Right atrium auricular region (tissue), 2 donors: ENCODE measurements at places on chromosomes 1 and 21. TPM values are rescaled to one million over a fixed set of nuclear protein-coding genes. Genes with fewer than 3 reads are reported as not detected.

The WDR64 gene
- total RNA-seq, result not detected

- no peak overlapping the region for H3K4me3 ChIP-seq
- no peak for DNase-seq
- H3K36me3 ChIP-seq, result no peaks in the 10 kb centered on the region
- no peak overlapping the region for H3K27ac ChIP-seq
- no peaks in the 10 kb centered on the region for H3K27me3 ChIP-seq
- H3K4me1 ChIP-seq, result peaks cover 4% of the 10 kb centered on the region
Measured at GRCh38 chr1:52164604-52165003, 22.7 kb downstream of the ZFYVE9 start.

- no peaks in the 10 kb centered on the region for H3K36me3 ChIP-seq
- DNase-seq, result no peak
- no peak overlapping the region for H3K27ac ChIP-seq
- H3K27me3 ChIP-seq, result no peaks in the 10 kb centered on the region
- no peak overlapping the region for H3K4me3 ChIP-seq
Measured at GRCh38 chr1:16168622-16169360, 12.9 kb upstream of the EPHA2 start.

- H3K27ac ChIP-seq, result no peak overlapping the region
- H3K27me3 ChIP-seq, result no peaks in the 10 kb centered on the region
- H3K36me3 ChIP-seq, result no peaks in the 10 kb centered on the region
Measured at GRCh38 chr1:150387200-150387599, 23.3 kb downstream of the RPRD2 start.

GRCh38 chr1:42385283-42385682, 4.7 kb downstream of the RIMKLA start:
- H3K27me3 ChIP-seq, result no peaks in the 10 kb centered on the region
- no peak overlapping the region for H3K4me3 ChIP-seq
- H3K27ac ChIP-seq, result no peak overlapping the region
- peaks cover 7% of the 10 kb centered on the region for H3K4me1 ChIP-seq
- H3K36me3 ChIP-seq, result no peaks in the 10 kb centered on the region

DNA sequence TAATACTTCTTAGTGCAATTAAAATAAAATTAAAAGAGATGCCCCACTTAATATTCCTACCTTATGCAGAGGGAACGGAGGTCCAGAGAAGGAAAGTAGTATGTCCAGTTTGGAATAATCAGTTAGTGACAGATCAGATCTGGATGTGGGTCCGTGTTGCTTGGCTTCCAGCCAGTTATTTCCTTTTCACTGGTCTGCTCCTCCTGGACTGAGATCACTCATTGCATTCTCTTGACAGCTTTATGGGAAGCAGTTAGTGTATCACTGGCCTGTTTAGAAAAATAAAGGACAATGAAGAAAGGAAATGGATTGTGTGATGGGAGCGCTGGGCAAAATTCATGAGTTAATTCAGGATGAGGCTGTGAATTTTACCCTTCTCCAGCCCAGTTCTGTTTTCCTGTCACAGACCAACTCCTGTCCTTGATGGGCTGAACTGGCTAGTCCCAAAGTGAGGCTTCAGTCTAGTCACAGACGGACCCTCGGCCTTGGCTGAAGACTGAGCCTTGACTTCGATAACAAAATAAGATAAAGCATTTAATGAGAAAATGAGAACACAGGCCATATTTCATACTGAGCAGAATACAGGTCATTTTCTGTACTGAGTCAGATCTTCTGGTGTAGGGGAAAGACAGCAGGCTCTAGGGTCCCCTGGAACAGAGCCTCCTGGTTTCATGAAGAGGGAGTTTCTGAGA, 85.2 kb upstream of the TRABD2B start:
- no peak overlapping the region for H3K4me3 ChIP-seq
- no peak overlapping the region for H3K27ac ChIP-seq
- DNase-seq, result no peak
- H3K36me3 ChIP-seq, result no peaks in the 10 kb centered on the region

DNA sequence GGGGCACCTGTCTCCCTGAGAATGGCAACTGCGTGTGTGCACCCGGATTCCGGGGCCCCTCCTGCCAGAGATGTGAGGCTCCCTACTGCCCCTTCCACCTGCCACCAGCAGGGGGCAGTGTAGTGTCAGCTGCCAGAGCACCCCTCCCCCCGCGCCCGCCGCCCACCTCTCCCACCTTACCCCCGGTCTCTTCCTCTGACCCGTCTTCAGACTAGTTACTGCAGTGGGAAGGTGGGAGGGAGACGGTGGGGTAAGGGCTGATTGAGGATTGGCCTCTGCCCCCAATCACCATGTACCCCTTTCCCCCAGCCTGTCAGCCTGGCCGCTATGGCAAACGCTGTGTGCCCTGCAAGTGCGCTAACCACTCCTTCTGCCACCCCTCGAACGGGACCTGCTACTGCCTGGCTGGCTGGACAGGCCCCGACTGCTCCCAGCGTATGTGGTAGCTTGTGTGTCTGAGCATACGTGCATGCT, 10.1 kb upstream of the LRRC71 start:
- peaks cover 16% of the 10 kb centered on the region for H3K4me1 ChIP-seq
- H3K36me3 ChIP-seq, result peaks cover 32% of the 10 kb centered on the region
- DNase-seq, result no peak
- H3K4me3 ChIP-seq, result no peak overlapping the region
- H3K27me3 ChIP-seq, result no peaks in the 10 kb centered on the region

GRCh38 chr1:39165049-39165448, 39.4 kb upstream of the MACF1 start:
- no peaks in the 10 kb centered on the region for H3K27me3 ChIP-seq
- DNase-seq, result no peak
- no peak overlapping the region for H3K27ac ChIP-seq
- no peaks in the 10 kb centered on the region for H3K36me3 ChIP-seq
- H3K4me3 ChIP-seq, result no peak overlapping the region
- H3K4me1 ChIP-seq, result no peaks in the 10 kb centered on the region

DNA sequence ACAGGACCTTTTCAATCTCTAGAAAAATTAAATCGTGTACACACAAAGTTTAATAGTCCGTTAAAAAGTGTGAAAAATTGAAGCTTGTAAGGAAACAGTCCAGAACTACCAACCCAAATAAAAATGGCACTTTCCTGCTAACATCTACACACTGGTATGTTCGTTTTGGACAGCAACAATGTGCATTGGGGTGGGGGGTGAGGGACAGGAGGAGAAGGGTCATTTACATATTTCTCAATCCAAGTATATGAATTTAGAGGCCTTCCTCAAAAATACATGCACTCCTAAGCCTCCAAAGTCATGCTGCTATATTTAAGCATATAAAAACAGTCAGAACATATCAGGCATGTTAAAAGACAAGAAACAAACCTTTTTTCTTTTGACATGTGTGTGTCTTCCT, 2.5 kb downstream of the PPP1R15B start:
- peak overlapping the region; percentile 99 for H3K27ac ChIP-seq
- H3K4me3 ChIP-seq, result peak overlapping the region; percentile 94
- DNase-seq, result no peak
- peaks cover 16% of the 10 kb centered on the region for H3K36me3 ChIP-seq
- no peaks in the 10 kb centered on the region for H3K27me3 ChIP-seq
- H3K4me1 ChIP-seq, result no peaks in the 10 kb centered on the region
